ENCODE measurements at places on chromosomes 13 and 19.

- no peak for DNase-seq
Measured at GRCh38 chr13:79457390-79457789, 23.6 kb upstream of the NDFIP2 start.

GRCh38 chr13:32334671-32335070 is 19.4 kb downstream of the BRCA2 start:
- DNase-seq, result no peak

- DNase-seq, result no peak
Measured at GRCh38 chr13:85799097-85799582, at the start of gene SLITRK6. Gene SLITRK6, minus strand, starts transcription at chr13:85799419. Its CDS starts 2,911 bp downstream, at chr13:85796508.

DNA sequence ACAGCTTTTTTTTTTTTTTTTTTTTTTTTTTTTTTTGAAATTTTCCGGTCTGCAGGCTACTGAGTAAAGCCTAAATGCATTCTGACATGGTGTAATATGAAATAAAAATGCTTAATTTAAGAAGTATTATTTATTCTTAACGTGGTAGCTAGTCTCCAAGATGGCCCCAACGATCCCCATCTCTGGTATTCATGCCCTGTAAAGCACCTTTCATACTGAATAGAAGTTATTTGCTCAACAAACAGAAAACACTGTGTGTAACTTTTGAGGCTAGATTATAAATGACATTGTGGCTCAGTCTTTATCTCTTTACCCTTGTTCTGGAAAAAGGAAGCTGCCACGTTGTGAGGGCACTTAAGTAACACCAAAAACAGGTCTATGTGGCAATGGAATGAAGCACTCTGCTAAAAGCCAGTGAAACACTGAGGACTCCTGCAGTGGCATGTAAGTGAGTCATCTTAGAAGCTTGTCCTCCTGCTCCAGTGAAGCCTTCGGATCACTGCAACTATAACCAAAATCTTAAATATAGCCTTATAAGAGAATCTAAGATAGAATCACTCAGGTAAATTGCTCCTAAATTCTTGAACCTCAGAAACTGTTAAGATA is 128.7 kb downstream of the UGGT2 start:
- DNase-seq, result no peak

GRCh38 chr13:113820813-113821651 is 42.8 kb downstream of the GAS6 start:
- peak; percentile 39 for DNase-seq

DNA sequence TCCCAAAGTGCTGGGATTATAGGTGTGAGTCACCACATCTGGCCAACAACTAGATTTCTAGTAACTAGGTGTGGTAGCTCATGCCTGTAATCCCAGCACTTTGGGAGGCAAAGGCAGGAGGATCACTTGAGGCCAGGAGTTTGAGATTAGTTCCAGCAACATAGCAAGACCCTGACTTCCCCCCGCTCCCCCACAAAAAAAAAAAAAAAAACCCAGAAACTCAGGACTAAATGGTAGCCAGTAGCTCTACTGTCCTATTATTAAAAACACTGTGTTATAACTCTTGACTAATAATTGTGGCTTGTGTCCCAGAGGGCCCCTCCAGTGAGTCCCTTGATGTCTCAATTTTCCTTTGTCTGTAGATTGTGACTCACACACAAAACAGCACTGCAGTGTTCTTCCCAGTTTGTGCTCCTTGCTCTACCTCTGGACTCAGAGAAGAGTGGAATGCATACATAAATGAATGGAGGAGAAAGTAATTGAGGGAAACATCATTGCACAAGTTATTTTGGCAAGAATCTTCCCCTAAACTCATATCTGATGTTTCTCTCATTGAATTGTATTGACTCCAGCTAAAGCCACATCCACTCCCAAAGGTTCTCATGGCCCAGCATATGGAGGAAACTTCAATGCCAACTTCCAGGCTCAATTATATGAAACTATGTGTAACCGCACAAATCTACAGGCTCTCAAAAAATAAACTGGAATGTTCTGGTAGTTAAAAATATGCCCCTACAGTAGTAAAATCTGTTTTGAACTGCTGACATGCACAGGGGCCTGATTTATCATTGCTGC is 8.8 kb downstream of the TPT1 start:
- DNase-seq, result no peak

DNA sequence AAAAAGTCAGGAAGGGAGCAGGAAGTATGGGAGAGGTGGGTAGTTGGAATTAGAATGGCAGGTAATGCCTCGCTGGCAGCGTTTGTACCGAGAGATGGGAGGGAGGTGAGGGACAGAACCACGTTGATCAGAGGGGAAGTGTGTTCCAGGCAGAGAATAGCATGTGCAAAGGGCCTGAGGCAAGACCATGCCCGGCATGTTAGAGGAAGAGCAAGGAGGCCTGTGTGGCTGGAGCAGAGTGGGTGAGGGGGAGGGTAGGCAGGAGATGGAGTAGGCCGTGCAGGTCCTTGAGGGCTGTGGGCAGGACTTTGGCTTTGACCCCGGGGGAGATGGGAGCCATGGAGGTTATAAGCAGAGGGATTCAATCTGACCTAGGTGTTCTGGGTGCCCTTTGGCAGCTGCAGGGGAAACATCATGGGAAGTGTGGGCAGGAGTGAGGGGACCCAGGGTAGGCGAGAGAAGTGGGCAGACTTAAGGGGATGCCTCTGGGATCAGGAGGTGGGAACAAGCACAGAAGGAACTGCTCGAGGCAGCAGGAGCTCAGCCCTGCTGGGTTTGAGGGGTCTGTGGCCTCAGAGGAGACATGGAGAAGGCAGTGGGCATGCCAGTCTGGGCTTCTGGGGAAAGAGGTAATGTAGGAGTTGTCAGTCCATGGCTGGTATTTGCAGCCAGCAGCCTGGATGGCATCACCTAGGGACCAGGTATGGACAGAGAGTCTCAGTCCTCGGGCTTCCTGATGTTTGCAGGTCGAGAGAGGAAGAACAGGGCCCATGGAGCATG is 48.8 kb downstream of the CD320 start:
- no peak for DNase-seq

GRCh38 chr19:47776568-47776967 is 1.9 kb upstream of the SELENOW start:
- DNase-seq, result peak; percentile 94

GRCh38 chr13:46490129-46490528 is 62.8 kb upstream of the LRCH1 start:
- DNase-seq, result no peak

DNA sequence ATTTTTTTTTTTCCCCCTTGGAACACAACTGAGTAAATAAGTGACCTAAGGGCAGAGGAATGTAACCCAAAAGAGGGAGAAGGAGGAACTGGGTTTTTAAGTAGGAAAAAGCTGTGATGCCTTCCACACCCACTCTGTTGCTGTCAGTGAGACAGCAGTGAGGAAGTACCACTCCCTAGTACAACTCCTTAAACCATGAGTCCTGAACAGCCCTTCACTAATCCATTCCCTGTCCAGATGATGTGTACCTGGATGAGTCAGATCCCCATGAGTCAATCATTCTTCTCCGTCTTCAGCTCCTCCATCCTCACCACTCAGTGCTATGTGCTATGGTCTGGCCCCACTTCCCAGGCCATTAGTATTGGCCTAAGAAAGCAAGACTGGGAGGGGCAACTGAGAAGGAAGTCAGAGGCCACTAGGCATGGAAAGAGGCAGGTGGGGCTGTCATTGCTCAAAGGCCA is 12.9 kb upstream of the CXCL17 start:
- DNase-seq, result no peak

DNA sequence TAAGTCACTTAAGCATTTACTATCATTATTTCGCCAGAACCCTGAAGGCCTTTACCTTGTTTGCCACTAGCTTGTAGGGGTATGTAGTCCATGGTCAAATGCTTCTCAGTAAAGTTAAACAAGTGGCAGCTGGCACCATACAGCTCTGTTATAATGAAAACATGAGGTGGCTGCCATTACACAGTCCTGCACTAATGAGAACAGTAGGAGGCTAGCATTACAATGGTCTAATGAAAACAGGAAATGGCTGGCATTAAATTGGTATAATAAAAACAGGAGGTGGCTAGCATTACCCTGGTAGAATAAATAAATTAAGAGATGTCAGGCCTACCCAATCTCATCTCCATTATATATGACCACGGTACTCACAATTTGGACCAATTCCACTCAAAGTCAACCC is 107.5 kb downstream of the PCDH17 start:
- no peak for DNase-seq

GRCh38 chr13:24168392-24168750 is 7.9 kb downstream of the SPATA13 start:
- no peak for DNase-seq

- peak; percentile 14 for DNase-seq
Measured at GRCh38 chr19:45162608-45163143, 1.9 kb upstream of the NKPD1 start.

All from NCI-H2029 treated with DMSO at 0.1 percent for 48 hours (cell line).